ENCODE measurements at places on chromosomes 6 and 20. TPM values are rescaled to one million over a fixed set of nuclear protein-coding genes. Genes with fewer than 3 reads are reported as not detected.

FITM2 gene
- polyA plus RNA-seq, result 12.6 TPM

MYL9 gene
- 33.7 TPM for polyA plus RNA-seq

DDR1 gene
- polyA plus RNA-seq, result 10.8 TPM

DNA sequence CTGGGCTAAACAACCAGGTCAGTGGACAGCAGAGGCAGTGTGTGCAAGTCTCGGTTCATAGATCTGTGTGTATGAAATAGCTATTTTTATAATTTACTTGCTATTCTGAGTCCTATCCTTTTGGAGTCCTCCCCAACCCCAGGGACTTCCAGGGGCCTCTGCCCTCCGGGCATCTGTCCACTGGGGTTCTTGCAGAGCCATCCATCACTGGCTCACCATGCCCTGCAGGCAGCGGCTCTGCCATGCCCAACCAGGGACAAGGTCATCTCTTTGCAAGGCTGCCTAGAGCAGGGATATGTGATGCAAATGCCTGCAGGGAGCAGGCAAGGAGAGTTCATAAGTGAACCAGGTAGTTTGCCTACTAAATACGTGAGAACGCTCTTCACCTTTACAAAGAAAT lies 10.5 kb upstream of the BEND3 start:
- H3K36me3 ChIP-seq, result no peaks in the 10 kb centered on the region
- DNase-seq, result no peak
- no peak overlapping the region for H3K27ac ChIP-seq
- H3K4me1 ChIP-seq, result no peaks in the 10 kb centered on the region
- H3K4me3 ChIP-seq, result no peak overlapping the region

GRCh38 chr6:45772051-45772450 lies 243.6 kb downstream of the CLIC5 start:
- H3K36me3 ChIP-seq, result no peaks in the 10 kb centered on the region
- H3K27ac ChIP-seq, result no peak overlapping the region
- H3K27me3 ChIP-seq, result no peaks in the 10 kb centered on the region
- no peaks in the 10 kb centered on the region for H3K4me1 ChIP-seq

DNA sequence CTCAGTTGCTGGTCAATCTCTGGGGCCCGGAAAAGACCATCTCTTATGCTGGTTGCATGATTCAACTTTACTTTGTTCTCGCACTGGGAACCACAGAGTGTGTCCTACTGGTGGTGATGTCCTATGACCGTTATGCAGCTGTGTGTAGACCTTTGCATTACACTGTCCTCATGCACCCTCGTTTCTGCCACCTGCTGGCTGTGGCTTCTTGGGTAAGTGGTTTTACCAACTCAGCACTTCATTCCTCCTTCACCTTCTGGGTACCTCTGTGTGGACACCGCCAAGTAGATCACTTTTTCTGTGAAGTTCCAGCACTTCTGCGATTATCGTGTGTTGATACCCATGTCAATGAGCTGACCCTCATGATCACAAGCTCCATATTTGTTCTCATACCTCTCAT lies 4.3 kb downstream of the OR2J3 start:
- no peak overlapping the region for H3K4me3 ChIP-seq
- H3K4me1 ChIP-seq, result no peaks in the 10 kb centered on the region
- no peak for DNase-seq
- no peaks in the 10 kb centered on the region for H3K36me3 ChIP-seq

GRCh38 chr6:39941138-39941537 lies 6.9 kb upstream of the MOCS1 start:
- no peak overlapping the region for H3K27ac ChIP-seq
- peaks cover 22% of the 10 kb centered on the region for H3K4me1 ChIP-seq
- no peak overlapping the region for H3K4me3 ChIP-seq
- H3K27me3 ChIP-seq, result no peaks in the 10 kb centered on the region
- no peak for DNase-seq
- H3K36me3 ChIP-seq, result no peaks in the 10 kb centered on the region

DNA sequence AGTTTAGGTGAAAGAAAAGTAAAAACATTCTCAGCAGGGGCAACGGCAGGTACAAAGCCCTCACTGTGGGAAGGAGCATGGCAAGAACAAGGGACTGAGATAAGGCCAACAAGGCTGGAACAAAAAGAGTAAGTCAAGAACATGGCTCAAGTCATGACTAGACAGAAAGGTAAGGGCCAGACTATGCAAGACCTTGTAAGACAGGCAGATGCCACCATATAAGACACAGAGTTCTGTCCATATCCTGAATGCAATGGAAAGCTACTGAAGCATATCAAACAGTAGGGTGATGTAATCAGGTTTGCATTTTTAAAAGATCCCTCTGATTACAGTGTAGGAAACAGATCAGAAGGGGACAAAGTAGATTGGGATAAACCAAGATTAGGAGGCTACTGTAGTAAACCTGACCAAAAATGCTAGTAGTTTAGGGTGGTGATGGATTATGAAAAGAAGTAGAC lies 5.5 kb downstream of the REV3L start:
- H3K27me3 ChIP-seq, result no peaks in the 10 kb centered on the region
- H3K36me3 ChIP-seq, result no peaks in the 10 kb centered on the region
- H3K4me3 ChIP-seq, result no peak overlapping the region
- no peak overlapping the region for H3K27ac ChIP-seq
- no peak for DNase-seq
- H3K4me1 ChIP-seq, result peaks cover 75% of the 10 kb centered on the region

Data from psoas muscle (tissue), 8 donors.